Activated B cell treated with CpG ODN at 0.5 μM for 24 hours (primary cell): ENCODE measurements at places on chromosomes 4 and X. TPM values are rescaled to one million over a fixed set of nuclear protein-coding genes. Genes with fewer than 3 reads are reported as not detected.
A peak's percentile ranks its signal among the peaks of the same experiment; 100 is the strongest.

DNA sequence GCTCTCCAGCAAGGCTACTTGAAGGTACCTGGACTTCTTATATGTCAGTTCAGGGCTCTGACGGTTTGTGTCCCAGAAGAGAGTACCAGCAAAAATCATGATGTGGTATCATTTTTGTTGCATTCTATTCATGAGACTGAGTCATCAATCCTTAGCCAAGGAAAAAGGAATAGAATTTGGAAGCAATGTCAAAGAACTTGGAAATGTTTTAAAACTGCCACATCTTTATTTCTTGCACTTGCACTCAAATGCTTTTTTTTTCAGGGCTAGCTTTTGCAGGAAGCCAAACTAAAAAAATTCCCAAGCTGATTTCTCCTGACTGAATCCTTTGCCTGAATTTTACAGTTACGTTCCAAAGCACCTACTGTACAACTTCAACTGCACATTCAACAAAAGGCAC is 112.4 kb downstream of the NPFFR2 start:
- H3K4me3 ChIP-seq = no peak overlapping the region
- no peaks in the 10 kb centered on the region for H3K4me1 ChIP-seq
- no peak for DNase-seq
- no peaks in the 10 kb centered on the region for H3K36me3 ChIP-seq
- H3K27me3 ChIP-seq = no peaks in the 10 kb centered on the region

- H3K27ac ChIP-seq = no peak overlapping the region
- no peak for DNase-seq
- no peaks in the 10 kb centered on the region for H3K27me3 ChIP-seq
- no peaks in the 10 kb centered on the region for H3K4me1 ChIP-seq
Observed at GRCh38 chr4:100149190-100149589, 41.1 kb downstream of the DDIT4L start.

GRCh38 chrX:138683600-138683999 is 27.9 kb downstream of the FGF13 start:
- no peak overlapping the region for H3K27ac ChIP-seq
- no peak overlapping the region for H3K4me3 ChIP-seq
- H3K27me3 ChIP-seq = no peaks in the 10 kb centered on the region
- no peak for DNase-seq
- H3K4me1 ChIP-seq = peaks cover 5% of the 10 kb centered on the region
- no peaks in the 10 kb centered on the region for H3K36me3 ChIP-seq

DNA sequence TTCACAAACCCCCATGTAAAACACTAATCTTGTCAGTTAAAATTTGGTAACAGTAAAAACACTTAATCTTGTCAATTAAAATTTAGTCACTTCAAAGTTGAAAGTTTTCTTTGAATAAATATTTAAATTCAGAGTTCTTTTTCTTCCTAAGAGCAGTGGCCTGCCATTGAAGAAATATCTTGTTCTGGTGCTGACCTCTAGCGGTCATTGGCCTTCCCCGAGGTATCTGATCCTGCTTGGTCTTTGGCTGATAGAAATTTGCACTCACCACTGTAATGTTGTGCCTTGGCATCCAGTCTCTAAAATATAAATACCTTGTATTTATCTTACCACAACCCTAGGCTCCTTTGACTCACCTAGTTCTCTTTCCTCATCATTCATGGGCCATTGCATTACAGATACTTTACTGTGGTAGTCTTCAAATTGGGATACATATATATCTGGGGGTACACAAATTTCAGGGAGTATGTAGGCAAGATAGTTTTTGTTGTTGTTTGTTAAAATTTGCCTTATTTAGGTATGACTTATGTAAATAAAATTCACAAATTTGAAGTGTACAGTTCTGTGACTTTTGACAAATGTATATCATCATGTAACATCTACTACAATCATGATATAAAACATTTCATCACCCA is 6.7 kb upstream of the ART3 start:
- H3K4me1 ChIP-seq = peaks cover 3% of the 10 kb centered on the region
- H3K27me3 ChIP-seq = no peaks in the 10 kb centered on the region
- peak; percentile 25 for DNase-seq
- H3K4me3 ChIP-seq = no peak overlapping the region
- no peaks in the 10 kb centered on the region for H3K36me3 ChIP-seq

DNA sequence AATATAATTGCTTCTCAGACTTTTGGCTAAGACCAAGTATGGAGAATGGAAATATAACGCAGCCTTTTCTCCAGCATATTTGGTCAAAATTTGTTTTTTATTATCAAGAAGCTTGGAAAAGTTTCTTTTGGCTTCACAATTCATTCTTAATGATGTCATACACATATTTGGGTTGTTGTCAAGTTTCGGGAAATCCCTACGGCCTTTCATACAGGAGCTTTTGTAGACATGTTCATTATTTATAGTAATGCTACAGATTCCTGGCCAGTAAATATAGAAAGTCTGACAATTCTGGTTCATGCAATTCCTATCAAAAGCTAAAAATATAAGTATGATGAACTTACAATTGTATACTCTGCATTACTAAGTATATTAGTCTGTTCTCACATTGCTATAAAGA is 112.9 kb downstream of the IRF2 start:
- no peaks in the 10 kb centered on the region for H3K27me3 ChIP-seq
- no peaks in the 10 kb centered on the region for H3K36me3 ChIP-seq
- no peak overlapping the region for H3K4me3 ChIP-seq
- no peak for DNase-seq
- H3K27ac ChIP-seq = no peak overlapping the region

GRCh38 chr4:129323658-129324057 is 227.7 kb downstream of the C4orf33 start:
- no peak for DNase-seq
- no peak overlapping the region for H3K4me3 ChIP-seq
- no peaks in the 10 kb centered on the region for H3K27me3 ChIP-seq
- H3K36me3 ChIP-seq = no peaks in the 10 kb centered on the region
- peaks cover 3% of the 10 kb centered on the region for H3K4me1 ChIP-seq
- H3K27ac ChIP-seq = no peak overlapping the region

- H3K27ac ChIP-seq = no peak overlapping the region
- DNase-seq = no peak
- H3K27me3 ChIP-seq = peaks cover 25% of the 10 kb centered on the region
- no peak overlapping the region for H3K4me3 ChIP-seq
Observed at GRCh38 chr4:3750334-3750733, 15.9 kb upstream of the ADRA2C start.

GRCh38 chr4:91127831-91128230 is 1000.6 kb downstream of the CCSER1 start:
- H3K27me3 ChIP-seq = no peaks in the 10 kb centered on the region
- no peaks in the 10 kb centered on the region for H3K36me3 ChIP-seq
- no peak overlapping the region for H3K27ac ChIP-seq
- H3K4me3 ChIP-seq = no peak overlapping the region
- DNase-seq = no peak

GRCh38 chrX:68508799-68509198 is 9.9 kb downstream of the YIPF6 start:
- no peak overlapping the region for H3K27ac ChIP-seq
- DNase-seq = no peak
- peaks cover 34% of the 10 kb centered on the region for H3K4me1 ChIP-seq
- H3K36me3 ChIP-seq = peaks cover 36% of the 10 kb centered on the region
- H3K27me3 ChIP-seq = no peaks in the 10 kb centered on the region

DNA sequence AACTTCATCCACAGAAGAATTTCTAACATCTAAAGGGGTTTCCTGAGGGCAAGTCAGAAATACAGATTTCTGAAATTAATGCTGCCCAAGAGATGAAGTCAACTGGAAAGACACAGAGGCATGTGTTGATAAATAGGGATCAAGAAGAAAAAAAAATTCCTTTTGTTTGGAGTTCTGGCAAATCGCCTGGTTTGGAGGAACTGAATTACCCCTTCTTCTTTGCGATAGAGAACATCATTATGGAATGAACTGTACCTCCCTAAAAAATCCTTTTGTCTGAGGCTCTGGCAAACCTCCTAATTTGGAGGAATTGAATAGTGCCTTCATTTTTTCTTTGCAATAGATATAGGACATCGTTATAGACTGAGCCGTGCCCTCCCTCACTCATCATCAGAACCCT is 200.9 kb downstream of the DHRSX start:
- no peaks in the 10 kb centered on the region for H3K4me1 ChIP-seq
- no peaks in the 10 kb centered on the region for H3K27me3 ChIP-seq
- peaks cover 17% of the 10 kb centered on the region for H3K36me3 ChIP-seq
- H3K27ac ChIP-seq = no peak overlapping the region

- no peaks in the 10 kb centered on the region for H3K27me3 ChIP-seq
- no peaks in the 10 kb centered on the region for H3K36me3 ChIP-seq
- no peak overlapping the region for H3K27ac ChIP-seq
- H3K4me1 ChIP-seq = no peaks in the 10 kb centered on the region
- DNase-seq = no peak
- no peak overlapping the region for H3K4me3 ChIP-seq
Observed at GRCh38 chrX:1034717-1035116, 177.7 kb downstream of the CRLF2 start.

DNA sequence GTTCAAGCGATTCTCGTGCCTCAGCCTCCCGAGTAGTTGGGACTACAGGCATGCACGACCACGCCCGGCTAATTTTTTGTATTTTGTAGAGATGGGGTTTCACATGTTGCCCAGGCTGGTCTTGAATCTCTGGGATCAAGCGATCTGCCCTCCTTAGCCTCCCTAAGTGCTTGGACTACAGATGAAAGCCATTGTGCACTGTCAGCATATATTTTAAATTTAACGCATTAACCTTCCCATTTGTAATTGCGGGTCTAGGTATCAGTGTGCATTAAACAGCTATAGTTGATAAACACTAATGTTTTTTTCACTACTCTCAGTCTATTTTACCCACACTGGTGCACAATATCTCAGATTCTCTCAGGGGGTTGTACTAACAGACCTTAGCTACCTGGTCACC is 1930.8 kb downstream of the C4orf33 start:
- no peak overlapping the region for H3K27ac ChIP-seq
- no peak for DNase-seq
- H3K27me3 ChIP-seq = no peaks in the 10 kb centered on the region
- H3K4me1 ChIP-seq = no peaks in the 10 kb centered on the region

DNA sequence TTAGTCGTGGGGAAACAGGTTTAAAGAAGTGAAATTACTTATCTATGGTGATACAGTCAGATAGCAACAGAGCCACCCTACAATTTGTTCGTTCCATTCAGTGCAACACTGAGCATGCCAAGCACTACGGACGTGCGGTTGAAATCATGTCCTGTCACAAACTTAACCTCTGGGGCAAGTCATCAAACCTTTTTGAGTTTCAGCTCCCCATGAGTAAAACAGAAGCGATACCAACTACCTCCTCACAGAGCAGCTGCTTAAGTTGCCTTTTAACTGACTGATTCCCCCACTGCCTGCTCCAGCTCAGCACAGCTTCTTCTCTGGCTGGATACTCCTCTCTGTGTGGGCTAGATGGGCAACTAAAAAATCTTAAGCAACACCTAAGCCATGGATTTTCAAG is 36.0 kb downstream of the LHFPL1 start:
- H3K4me1 ChIP-seq = no peaks in the 10 kb centered on the region
- no peaks in the 10 kb centered on the region for H3K36me3 ChIP-seq
- no peak for DNase-seq
- no peak overlapping the region for H3K27ac ChIP-seq

DNA sequence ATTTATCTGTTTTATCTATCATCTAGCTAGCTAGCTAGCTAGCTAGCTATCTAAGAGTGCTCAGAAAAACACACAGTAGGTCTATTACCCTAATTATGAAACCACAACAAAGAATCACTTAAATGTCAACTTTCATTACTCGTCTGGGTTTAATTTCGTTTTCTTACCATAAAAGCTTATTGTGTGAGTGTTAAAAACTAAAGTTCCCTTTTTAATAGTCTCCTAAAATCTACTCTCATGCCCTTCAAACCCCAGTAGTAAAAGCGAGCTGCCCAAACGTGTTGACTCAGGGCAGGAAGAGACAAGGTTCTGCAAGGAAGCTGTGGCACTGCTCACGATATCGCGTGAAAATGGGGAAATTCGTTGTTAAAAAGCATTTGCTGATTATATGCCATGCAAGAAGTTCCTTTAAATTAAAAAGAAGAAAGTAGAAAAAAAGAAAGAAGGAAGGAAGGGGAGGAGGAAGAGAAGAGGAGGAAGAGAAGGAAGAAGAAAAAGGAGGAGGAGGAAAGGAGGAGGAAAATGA is 595 bp downstream of the MBNL3 start:
- peaks cover 6% of the 10 kb centered on the region for H3K36me3 ChIP-seq
- H3K4me3 ChIP-seq = peak overlapping the region; percentile 98
- no peak for DNase-seq
- no peaks in the 10 kb centered on the region for H3K27me3 ChIP-seq

DNA sequence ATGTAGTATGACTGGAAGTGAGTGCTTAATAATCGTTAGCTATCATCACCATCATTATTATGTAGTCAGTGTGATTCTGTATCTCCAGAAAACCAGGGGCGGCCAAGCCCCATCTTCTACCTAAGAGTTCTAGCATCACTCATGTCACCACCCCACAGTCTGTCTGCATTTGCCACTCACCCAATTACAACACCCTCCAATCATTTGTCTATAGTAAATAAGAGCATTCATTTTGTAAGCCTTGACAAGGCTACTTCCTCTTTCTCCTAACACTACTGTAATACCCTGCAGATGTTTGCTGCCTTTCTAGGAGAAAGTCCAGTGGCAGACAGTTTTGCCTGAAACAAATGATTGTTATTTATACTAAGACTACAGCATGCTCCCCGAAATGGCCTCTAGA is 15.8 kb upstream of the IL21 start:
- peaks cover 2% of the 10 kb centered on the region for H3K27me3 ChIP-seq
- H3K4me1 ChIP-seq = peaks cover 15% of the 10 kb centered on the region

GRCh38 chrX:68249903-68250302 is 183.4 kb downstream of the OPHN1 start:
- H3K27ac ChIP-seq = no peak overlapping the region
- no peaks in the 10 kb centered on the region for H3K4me1 ChIP-seq
- H3K4me3 ChIP-seq = no peak overlapping the region

GRCh38 chrX:110915111-110915510 is 119.5 kb upstream of the CHRDL1 start:
- no peak overlapping the region for H3K4me3 ChIP-seq
- no peaks in the 10 kb centered on the region for H3K4me1 ChIP-seq
- no peaks in the 10 kb centered on the region for H3K27me3 ChIP-seq
- H3K36me3 ChIP-seq = no peaks in the 10 kb centered on the region
- no peak for DNase-seq

CLGN gene
- not detected in 2 replicates for total RNA-seq

SLITRK4 gene
- total RNA-seq = not detected in 2 replicates

GABRB1 gene
- total RNA-seq = not detected in 2 replicates

CXorf51A gene
- total RNA-seq = not detected in 2 replicates

ASMT gene
- total RNA-seq = 0.44 and 0.69 TPM in 2 replicates

P2RY10 gene
- total RNA-seq = 72.7 and 80.5 TPM in 2 replicates

MTNR1A gene
- total RNA-seq = not detected in 2 replicates

SASH3 gene
- total RNA-seq = 209 TPM in 2 replicates

TCEAL8 gene
- total RNA-seq = 14.6 and 16.3 TPM in 2 replicates

MAGEB16 gene
- not detected in 2 replicates for total RNA-seq

MAGEC1 gene
- not detected in 2 replicates for total RNA-seq

TAF7L gene
- not detected in 2 replicates for total RNA-seq

PAGE5 gene
- total RNA-seq = 0.67 and 1.8 TPM in 2 replicates
